Central memory CD8-positive, alpha-beta T cell (primary cell): ENCODE measurements at places on chromosomes 13 and 19.
A peak's percentile ranks its signal among the peaks of the same experiment; 100 is the strongest.

DNA sequence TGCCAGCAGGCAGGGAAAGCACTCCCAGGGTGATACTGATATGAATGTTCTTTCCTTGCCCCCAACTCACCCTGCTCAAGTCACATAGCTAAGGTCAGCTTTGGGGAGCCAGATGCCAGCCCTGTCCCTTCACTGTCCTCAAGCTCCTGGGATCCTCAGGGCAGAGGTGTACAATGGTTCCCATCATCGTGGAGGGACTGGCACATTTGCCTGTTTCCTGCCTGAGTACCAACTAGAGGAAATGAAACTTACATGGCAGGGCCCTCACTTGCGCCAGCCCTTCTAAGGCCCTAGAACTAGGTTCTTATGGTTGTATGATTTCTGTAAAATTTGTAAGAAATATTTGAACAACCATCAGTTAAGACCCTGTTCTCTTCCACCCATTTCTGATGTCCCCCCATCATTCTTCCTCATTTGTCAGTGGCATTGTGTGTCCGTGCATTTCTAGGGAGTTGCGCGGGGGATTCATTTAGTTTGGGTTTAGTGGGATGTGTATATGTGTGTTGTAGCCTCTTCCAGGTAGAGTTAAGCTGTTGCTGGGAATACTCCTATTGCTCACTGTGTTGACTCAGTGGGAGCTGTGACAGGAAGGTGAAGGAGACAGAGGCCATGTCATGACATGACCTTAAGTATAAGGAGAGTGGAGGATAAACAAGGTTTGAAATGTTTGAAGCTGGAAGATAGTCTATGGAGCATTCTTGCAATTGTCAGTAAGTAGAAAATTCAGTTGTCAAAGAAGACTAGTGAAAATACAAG lies 41.3 kb upstream of the RCBTB2 start:
- no peak overlapping the region for H3K27ac ChIP-seq
- H3K36me3 ChIP-seq = peaks cover 3% of the 10 kb centered on the region
- H3K27me3 ChIP-seq = no peaks in the 10 kb centered on the region
- H3K4me3 ChIP-seq = no peak overlapping the region
- peaks cover 56% of the 10 kb centered on the region for H3K4me1 ChIP-seq

DNA sequence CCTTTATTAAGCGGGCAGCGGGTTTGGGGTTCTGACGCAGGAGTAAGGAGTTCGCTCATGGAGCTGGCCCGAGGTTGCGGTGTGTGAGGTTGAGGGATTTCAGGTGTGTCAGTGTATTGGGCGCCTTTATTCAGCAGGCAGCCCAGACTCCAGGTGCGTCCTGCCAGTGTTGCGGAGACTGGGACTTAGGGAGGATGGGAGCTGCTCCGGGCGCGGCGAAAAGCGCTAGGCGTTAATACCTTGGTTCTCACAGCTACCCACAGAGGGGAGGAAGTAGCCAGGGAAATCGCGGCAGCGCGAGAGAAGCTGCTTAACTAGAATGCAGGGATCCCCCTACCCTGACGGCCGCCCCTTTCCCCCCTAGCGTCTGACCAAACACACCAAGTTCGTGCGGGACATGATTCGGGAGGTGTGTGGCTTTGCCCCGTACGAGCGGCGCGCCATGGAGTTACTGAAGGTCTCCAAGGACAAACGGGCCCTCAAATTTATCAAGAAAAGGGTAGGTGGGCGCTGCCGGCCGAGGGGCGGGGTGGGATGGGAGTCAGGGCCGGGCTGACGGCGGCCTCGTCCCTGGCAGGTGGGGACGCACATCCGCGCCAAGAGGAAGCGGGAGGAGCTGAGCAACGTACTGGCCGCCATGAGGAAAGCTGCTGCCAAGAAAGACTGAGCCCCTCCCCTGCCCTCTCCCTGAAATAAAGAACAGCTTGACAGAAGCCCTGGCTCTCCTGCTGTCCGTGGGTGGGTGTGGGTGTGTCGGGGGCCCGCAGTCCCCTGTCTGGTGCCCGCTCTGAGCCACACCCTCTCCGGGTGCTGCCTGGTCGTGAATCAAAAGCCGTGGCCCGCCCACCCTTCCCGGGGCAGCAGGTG lies 1.1 kb downstream of the RPL36 start:
- no peak for DNase-seq
- peak overlapping the region; percentile 99 for H3K27ac ChIP-seq
- peaks cover 63% of the 10 kb centered on the region for H3K36me3 ChIP-seq
- H3K4me1 ChIP-seq = peaks cover 32% of the 10 kb centered on the region
- no peaks in the 10 kb centered on the region for H3K27me3 ChIP-seq
- H3K4me3 ChIP-seq = peak overlapping the region; percentile 95

DNA sequence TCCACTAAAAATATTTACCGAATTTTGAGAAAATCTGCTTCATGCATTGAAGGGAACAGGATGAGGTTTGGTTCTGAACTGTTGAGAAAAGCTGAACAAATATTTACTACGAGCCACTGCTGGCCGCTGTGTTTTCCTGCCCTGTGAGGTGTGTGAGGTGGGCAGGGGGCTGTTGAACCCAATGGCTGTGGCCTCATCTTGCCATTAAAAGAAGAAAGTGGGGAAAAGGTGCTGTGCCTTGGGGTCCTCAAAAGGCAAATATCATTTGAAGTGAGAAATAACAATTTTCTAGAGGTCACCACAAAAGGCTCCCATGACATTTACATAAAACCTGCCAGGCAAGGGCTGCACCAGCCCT lies 44.7 kb downstream of the KLF2 start:
- DNase-seq = no peak
- H3K4me3 ChIP-seq = no peak overlapping the region
- H3K27ac ChIP-seq = no peak overlapping the region

GRCh38 chr19:17357724-17358123 lies 19.4 kb downstream of the PLVAP start:
- no peaks in the 10 kb centered on the region for H3K4me1 ChIP-seq
- H3K36me3 ChIP-seq = peaks cover 2% of the 10 kb centered on the region

GRCh38 chr19:13718733-13719132 lies 45.6 kb upstream of the MRI1 start:
- peaks cover 31% of the 10 kb centered on the region for H3K27me3 ChIP-seq
- H3K36me3 ChIP-seq = no peaks in the 10 kb centered on the region
- H3K4me3 ChIP-seq = no peak overlapping the region
- no peak for DNase-seq
- no peaks in the 10 kb centered on the region for H3K4me1 ChIP-seq
- H3K27ac ChIP-seq = no peak overlapping the region

DNA sequence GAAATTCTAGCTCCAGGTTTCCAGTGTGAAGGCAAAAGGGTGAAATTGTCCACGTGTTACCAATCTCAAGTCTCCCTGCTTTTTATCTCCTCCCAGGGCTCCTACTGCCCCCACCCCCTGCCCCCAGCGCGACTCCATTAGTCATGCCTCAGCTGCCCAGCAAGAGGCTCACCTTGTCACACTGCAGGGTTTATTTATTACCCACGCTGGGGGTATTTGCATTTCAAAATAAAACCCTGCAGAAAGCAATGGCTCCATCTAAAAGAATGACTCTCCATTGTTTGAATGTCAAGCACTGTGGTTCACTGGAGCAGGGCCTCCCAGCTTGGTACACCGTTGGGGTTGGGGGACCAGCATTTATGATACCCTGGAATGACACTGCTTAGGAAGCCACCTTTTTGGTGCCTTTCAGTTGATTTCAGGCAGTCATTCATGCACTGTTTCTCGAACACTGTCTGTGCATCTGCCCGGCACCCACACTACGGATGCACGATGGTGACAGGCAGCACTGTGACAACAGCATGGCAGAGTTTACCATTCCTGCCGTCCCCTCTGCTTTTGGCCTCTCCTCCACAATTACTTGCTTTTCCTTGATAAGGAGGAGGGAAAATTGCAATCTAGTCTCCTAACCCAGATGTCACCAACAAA lies 9.9 kb upstream of the POP4 start:
- no peak overlapping the region for H3K4me3 ChIP-seq
- H3K27ac ChIP-seq = no peak overlapping the region
- no peak for DNase-seq
- no peaks in the 10 kb centered on the region for H3K4me1 ChIP-seq
- no peaks in the 10 kb centered on the region for H3K36me3 ChIP-seq

DNA sequence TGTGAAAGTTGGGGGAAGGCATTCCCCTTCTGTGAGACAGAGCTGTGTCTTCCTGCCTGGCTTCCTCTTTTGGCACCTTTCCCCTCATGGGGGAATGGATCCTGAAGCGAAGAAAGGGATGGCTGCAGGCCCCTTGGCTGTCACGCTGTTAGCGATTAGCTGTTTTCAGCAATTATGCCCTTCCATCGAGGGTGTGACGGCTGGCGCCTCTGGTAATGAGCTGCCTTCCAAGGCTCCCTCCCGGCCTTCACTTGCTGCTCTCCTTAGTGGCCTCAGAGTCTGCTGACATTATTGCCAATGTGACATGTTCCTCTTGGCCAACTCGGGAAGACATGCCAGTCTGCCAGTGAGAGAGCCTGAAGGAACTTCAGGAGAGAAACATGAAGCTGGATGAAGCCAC lies 162.1 kb downstream of the ZIC5 start:
- H3K4me1 ChIP-seq = no peaks in the 10 kb centered on the region
- DNase-seq = no peak
- H3K36me3 ChIP-seq = peaks cover 2% of the 10 kb centered on the region
- no peak overlapping the region for H3K27ac ChIP-seq

DNA sequence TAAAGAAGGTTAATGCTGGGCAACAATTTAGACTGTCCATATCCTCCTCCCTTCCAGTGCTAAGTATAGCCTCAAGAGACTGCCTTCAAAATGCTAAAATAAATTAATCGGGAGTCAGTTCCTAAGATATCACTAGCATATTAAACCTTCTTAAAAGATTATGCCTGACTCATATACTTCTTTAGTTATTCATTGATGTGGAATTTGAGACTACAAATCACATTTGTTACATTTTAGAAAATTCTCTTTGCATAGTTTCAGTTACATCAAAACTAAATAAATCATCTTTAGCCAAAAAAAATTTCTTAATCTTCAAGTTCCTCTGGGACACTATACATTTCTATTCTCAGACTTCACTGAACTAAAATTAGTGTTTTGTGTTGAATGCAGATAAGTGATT lies 769.1 kb downstream of the PCDH9 start:
- H3K27ac ChIP-seq = no peak overlapping the region
- H3K27me3 ChIP-seq = no peaks in the 10 kb centered on the region
- H3K4me3 ChIP-seq = no peak overlapping the region
- H3K36me3 ChIP-seq = no peaks in the 10 kb centered on the region
